ENCODE measurements at places on chromosomes 2 and 18.

DNA sequence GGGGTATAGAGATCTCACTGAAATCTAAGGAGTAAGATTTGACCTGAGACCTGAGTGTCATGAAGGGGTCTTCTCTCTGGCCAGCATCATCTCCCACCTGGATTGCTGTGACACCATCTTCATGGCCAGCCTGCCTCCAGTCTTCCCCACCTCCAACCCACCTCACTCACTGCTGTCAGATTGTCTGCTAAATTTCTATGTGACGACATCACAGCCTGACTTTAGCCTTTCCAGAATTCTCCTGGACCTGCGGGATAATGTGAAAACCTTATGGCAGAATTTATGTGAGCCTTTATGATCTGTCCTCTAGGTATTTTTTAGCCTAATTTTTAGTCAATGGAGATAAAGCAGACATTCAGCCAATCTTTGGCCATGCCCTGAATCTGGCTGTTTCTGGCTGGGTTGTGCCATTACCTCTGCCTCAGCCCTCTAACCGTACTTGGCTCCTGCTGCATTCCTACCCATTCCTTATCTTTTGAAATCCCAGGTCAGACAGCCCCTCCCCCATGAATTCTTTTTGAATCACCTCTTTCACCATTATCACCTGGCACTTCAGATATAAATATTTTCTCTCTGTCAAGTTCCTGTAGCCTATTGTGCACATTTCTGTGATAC lies 66.4 kb upstream of the MMADHC start:
- DNase-seq, result no peak

GRCh38 chr2:134766583-134766982 lies 47.8 kb upstream of the TMEM163 start:
- no peak for DNase-seq

GRCh38 chr2:108490506-108491122 lies 41.6 kb downstream of the GCC2 start:
- no peak for DNase-seq

DNA sequence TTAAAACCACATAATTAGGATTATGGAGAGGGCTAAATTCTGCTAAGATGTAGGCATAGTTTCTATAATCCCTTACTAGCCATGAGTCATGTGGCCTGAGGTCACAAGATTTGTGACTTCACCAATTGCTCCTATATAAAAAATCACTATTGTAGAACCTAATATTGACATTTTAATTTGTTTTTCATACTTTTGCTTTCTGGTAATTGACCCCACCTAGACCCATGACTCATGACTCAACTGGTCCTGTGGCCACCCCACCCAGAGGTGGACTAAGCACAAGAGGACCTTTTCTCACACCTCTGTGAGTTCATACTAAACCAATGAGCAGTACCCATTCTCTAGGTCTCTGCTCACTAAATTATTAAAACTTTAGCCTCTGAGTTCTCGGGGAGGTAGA lies 1567.5 kb upstream of the LRRTM1 start:
- DNase-seq, result no peak

DNA sequence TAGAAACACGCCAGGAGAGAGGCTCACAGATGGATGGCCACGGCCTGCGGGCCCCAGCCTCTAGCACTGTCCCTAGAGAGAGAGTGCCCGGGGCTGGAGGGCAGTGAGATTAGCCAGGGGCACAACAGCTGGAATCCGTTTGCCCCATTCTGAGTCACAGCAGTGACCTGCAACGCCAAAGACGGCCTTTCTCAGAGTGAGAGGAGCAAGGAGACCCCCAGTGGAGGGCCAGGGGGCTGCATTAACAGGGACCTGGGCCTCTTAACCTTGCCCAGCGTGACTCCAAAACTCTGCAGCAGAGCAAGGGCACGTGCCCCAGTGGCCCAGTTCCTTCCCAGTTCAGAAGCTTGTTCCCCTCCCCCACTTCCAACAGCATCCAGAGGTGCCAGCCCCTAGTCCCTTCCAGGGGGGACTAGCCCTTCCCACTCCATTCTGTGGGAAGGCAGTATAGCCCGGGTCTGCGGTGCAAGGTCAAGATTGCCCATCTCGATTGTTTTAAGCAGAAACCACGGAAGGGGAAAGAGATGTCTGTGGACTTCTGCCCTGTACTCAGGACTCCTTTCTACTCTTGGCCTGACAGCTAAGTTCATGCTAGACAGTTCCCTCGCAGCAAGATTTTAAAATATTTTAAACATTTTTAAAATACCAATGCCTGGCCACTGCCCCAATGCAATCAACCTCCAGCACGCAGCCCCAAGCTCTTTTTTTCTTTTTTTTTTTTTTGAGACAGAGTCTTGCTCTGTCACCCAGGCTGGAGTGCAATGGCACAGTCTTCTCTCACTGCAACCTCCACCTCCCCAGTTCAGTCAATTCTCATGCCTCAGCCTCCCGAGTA lies 50.9 kb upstream of the BIN1 start:
- DNase-seq, result no peak

- no peak for DNase-seq
These were observed 84.0 kb downstream of the DPP4 start for GRCh38 chr2:161990036-161990435.

GRCh38 chr18:60020107-60020925 lies 120.5 kb downstream of the PMAIP1 start:
- DNase-seq, result peak; percentile 51

DNA sequence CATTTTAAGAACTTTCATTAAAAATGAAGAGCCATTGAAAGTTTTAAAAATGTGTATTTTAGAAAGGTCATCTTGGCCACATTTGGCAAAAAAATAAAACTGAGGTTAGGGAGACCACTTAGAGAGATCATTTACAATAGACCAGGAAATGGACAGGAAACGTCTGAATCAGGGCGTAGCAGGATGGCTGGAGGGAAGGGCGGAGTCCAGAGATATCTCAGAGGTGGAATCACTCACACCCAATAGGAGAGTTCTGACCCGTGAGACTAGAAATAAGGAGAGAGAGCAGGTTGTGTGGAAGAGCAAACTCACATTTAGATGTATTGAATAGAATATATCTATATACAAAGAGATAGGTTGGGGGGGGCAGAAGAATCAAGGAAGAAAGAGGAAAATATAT lies 373.4 kb downstream of the METTL4 start:
- DNase-seq, result no peak

GRCh38 chr2:9021563-9022211 lies 18.2 kb upstream of the MBOAT2 start:
- no peak for DNase-seq

GRCh38 chr2:32841931-32842898 lies 104.5 kb upstream of the LTBP1 start:
- DNase-seq, result no peak

GRCh38 chr2:196801674-196802261 lies 2.3 kb upstream of the GTF3C3 start:
- peak; percentile 32 for DNase-seq

DNA sequence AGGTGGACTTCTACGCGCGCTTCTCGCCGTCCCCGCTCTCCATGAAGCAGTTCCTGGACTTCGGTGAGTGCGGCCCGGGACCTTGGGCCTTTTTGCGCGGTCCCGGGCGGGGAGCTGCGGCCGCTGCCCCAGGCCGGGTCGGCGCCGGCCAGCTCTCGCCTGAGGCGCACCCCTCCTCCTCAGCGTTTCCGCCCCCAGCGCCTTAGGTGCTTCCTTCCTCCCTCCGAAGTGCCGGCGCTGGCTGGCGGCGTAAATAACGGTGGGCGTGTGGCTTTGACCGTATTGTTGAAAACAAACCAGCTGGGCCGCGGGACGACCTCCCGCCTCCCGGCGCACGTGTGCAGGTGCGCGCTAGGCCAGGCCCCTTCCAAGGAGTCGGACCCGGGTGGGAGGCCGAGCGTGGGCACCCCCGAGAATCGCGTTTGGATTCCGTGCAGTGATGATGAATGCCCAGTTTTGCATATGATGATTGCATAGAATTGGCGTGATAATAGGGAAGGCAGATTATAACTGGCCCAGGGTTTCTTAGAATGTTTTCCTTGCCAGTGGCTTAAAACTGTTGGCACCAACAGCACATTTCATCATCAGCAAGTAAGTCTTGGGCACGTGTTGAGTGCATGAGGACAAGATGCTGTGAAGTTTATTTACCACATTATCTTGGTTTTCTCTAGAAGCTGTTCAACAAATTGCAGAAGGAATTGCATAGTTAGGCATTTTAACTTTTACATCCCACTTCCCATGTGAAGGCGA lies 569 bp downstream of the PDK1 start:
- peak; percentile 54 for DNase-seq

DNA sequence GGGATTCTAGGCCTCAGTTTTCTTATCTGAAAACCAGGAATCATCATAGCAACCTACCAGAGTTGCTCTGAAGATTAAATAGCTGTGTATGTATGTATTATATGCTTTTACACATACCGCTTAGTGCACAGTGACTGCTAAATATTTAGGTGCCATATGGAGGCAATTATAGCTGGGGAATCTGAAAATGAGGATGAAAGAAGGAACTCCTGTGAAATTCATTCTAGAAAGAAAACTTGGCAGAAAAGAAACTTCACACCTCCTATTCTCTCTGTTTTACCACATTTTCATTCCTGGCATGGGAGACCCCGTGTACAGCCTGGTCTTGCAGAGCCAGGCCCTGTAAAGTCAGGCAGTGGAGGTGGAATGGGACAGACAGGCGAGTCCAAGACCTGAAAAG lies 862.4 kb downstream of the CNTNAP5 start:
- no peak for DNase-seq

- peak; percentile 30 for DNase-seq
These were observed 283.2 kb downstream of the INSIG2 start for GRCh38 chr2:118371515-118371914.

DNA sequence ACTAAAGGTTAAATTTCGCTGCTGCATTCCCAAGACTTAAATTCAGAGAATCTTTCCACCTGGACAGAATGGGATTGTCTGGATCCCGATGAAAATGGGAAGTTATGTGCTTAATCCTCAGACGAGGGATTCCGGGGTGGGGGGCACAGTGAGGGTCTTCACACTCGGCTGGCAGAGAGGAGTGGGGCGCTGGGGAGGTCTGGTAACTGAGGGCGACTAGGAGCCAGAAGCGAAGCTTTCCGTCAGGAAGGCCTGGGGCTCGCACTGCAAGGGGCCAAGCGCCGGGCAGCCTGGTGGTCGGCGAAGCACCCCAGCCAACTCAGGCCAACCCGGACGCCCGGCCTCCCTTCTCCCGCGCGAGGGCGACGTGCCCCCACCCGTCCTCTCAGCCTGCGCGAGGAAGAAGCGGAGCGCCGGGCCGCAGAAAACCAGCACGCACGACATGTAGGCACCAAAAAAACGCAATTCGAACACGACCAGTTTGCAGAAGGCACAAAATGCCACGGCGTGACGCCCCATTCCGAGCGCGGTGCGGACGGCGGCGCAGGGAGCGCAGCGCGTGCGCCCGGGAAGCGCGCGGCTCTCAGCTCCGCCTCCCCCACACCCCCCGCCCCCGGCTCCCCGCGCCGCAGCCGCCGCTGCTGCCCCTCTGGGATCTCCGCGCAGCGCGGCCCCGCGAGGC lies 188.1 kb downstream of the ZEB2 start:
- no peak for DNase-seq

- peak; percentile 89 for DNase-seq
These were observed 5.0 kb downstream of the SFTPB start for GRCh38 chr2:85662899-85663593.

DNA sequence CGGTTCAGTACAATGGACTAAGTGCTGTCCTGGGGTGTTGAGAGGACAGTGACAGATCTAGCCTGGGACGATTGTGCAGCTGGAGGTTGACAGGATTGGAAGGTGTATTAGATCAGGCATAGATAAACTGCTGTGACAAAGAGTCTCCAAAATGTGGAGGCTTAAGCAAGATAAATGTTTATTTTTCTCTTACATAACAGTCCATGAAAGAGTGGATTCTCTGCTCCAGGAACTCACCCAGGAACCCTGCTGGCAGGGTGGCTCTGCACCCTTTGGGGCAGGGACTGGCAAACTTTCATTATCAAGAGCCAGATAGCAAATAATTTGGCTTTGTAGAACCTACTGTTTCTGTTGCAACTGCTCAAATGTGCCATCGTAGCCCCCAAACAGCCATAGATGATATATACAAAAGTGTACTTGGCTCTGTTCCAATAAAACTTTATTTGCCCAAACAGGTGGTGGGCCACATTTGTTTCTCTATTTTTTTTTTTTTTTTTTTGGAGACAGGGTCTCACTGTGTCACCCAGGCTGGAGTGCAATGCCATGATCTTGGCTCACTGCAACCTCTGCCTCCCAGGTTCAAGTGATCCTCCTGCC lies 9.7 kb downstream of the HRH4 start:
- no peak for DNase-seq

DNA sequence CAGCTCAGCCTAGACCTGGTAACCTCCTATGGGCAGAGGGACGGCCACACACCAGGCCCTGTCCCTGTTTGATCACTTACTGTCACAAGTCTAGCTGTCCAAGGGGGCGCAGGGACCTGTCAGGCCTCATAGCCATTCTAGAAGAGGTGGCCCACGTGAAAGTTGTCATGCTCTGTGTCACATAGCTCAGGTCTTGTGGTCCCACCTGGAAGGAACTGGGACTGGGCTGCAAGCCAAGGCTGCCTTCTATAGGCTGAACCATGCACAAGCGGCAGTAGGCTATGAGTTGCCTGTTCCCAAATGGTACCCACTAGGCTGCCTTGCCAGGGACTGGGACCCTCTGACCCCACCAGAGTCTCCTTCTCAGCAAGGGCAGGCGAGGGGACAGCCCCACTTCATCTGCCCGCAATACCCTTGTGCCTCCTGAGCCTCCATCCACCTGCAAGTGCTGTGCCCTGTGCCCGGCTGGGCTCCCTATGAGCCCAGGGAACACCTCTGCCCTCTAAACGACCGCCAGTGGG lies 177.5 kb downstream of the ANAPC1 start:
- no peak for DNase-seq

- DNase-seq, result no peak
These were observed 39.2 kb upstream of the LOXHD1 start for GRCh38 chr18:46696268-46696667.

DNA sequence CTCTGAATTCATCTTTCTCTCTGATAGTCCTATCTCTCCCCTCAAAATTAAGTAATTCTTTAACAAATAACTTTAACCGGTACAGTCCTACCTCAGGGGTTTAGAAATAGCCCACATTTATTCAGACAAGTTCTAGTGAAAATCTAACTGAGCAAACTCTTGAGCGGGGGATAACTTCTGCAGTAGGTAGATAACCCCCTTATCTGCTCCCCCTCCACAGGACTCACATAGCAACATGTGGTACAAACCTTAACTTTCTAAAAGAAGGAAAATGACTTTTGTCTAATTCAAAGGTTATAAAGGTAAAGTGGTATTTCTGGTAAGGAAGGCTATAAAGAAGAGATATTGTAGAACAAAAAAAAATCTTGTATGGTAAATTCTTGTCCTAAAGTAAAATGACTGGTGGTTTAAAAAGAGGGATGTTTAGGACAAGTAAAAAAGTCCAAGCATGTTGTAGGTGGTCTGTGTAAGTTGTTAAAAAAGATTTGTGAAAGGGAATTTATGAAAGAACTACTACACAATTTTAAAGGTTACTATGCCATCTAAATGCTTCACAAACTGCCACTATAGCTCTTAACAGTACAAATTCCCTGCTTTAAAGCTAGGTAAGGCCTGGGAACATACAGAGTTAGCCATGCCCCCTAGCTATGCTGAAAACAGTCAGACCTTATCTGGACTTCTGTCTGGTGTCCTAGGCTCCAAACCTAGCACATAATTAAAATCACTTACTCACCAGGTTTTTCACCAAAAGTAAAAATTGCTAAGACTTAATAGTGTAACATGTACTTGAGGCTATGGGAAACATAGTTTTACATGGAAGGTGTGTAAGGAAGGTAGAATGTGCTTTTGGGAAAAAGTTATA lies 8.1 kb upstream of the RPIA start:
- peak; percentile 1 for DNase-seq
